COLO829 (cell line): ENCODE measurements at places on chromosomes 1 and 21.

GRCh38 chr1:48718116-48718630 is 58.5 kb downstream of the BEND5 start:
- no peak for DNase-seq

GRCh38 chr21:45097827-45098387 is 23.5 kb downstream of the ADARB1 start:
- DNase-seq: no peak

DNA sequence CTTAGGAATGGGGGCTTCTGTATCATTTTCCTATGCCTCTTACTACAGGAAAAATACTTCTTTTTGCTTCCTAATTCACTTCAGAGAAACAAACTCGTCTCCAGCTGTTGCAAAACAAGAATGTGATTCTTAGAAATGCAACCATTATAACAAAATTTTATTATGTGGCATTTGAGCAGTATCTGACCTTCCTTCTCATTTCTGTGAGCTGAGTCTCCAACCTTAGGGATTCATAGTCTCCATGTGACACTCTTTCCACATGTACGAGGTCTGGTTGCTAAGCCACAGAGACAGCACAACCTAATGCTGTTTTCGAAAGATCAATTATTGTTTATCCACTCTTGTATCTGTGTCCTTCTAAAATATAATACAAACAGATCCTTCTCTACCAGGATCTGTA is 75.3 kb upstream of the RGS4 start:
- DNase-seq: no peak

DNA sequence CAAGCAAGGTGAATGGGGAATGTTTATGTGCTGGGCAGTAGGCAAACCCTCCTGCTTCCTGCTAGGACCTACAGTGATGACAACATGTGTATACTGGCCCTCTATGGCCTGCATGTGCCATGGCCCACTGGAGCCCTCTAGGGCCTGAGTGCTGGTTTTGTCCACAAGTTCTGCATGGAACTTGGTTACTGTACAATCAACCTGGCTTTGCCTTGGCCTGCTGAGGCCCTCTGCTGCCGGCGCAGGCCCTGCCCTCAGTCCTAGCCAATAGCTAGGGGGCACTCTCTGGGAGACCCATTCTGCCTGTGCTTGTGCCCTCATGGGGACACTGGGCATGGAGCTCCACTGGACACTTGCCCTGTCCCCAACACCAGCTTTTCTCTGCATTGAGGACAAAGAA is 138.6 kb upstream of the NGF start:
- DNase-seq: no peak

GRCh38 chr1:235455823-235456222 is 48.4 kb downstream of the B3GALNT2 start:
- DNase-seq: peak; percentile 35

GRCh38 chr1:200267937-200268336 is 141.9 kb downstream of the ZNF281 start:
- DNase-seq: no peak
